ENCODE measurements at places on chromosomes 12 and 14.

DNA sequence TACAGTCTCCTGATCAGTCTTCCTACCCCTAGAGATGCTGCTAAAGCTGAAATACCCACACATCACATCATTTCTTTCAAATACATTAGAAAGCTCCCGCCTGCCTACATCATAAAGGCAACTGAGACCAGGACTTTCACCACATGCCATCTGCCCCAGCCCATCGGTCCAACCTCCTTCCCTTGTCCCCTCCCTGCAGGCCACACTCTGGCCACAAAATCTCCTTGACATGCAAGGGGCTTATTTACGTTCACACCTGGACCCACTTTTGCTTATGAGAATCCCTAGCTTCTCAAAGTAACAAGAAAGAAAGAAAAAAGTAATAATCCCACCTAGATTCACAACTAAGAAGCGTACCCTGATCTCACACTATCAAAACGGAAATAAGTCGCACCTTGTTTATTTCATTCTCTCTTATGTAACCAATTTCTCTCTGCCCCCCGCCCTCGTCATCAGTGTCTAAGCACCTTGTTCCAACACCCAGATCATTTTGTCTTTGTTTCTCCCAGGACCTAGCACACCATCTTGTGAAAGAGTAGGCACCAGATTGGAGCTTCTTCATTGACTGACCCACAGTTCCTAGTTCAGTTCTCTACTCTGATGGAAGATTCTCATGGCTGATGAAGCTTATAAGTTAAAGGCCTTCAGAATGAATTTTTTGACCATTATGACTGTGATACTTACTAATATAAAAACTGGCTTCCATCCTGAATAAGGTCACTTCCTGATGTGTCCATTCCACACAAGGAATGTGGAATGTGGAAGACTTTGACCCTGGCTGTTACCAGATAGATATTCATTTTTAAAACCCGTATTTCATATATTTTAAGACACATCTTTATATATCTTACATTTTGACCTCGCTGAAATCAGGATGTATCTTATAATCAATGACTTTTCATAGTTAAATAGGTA lies 7.7 kb downstream of the WSB2 start:
- no peak for DNase-seq

DNA sequence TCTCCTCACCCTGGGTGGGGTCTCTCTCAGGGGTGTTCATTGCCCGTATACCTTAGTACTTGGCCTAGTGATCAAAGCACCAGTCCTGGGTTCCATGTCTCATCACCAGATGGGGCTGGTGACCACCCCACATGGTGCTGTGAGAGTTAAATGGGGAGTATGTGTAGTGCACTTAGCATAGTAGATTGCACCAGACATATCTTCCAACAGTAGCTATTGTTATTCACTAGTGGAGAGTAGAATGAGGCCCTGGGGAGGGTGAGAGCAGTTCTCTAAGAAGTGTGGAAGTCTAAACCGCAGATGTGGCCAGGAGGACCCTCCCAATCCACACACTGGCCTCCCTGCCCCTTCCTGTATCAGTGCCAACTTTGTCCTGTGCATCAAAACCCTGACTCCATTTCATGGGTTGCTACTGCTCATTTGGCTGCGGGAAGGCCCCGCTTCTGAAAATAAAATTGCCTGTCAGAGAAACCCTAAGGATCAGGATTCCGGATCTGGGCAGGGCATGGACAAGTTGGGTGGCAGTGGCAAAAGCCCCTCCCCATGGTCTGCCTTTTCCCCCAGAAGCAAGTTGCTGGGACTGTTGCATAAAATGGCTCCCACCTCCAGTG lies 4.4 kb downstream of the CD9 start:
- no peak for DNase-seq

DNA sequence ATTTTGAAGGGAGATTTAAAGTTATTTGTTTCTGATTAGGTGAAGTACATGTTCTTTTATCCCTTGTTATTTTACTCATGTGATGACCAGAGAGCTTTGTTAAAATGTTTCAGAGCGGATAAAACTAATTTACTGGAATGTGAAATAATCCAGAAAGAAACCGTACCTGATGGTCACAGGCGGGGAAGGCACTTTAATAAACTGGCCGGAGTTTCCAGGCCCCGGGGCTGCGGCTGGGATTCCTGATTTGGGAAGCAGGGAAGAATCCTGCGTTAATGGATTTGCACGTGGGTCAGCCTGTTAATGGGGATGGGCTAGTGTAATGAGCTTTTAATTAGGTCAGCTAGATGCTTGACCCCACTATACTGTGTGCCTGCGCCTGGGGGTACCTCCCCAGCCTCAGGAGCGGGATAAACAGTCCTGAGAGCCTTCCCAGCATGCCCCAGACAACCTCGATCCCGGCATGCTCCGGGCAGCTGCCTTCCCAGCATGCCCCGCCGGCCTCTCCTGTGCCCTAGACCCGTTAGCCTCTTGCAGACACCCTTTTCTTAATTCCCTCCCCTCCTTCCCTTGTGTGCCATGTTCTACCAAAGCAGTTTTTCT lies 208.6 kb upstream of the CDKN3 start:
- no peak for DNase-seq

- no peak for DNase-seq
Measured at GRCh38 chr14:89771251-89771650, 183.3 kb downstream of the EFCAB11 start.

DNA sequence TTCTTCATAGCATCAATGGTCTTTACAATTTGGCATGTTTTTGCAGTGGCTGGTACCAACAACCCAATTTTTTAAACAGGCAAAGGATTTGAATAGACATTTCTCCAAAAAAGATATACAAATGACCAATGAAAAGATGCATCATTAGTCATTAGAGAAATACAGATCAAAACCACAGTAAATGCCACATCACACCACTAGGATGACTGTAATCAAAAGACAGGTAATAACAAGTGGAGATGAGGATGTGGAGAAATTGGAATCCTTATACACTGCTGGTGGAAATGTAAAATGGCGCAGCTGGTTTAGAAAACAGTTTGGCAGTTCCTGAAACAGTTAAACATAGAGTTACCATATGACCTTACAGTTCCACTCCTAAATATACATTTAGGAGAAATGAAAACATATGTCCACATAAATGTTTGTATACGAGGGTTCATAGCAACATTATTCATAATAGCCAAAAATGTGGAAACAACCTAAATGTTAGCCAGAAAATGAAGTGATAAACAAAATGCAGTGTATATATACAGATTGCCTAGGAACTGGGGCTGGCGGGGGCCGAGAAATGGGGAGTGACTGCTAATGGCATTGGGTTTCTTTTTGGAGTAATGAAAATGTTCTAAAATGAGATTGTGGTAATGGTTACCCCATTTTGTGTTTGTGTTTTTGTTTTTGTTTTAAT lies 55.2 kb downstream of the TGFB3 start:
- no peak for DNase-seq

DNA sequence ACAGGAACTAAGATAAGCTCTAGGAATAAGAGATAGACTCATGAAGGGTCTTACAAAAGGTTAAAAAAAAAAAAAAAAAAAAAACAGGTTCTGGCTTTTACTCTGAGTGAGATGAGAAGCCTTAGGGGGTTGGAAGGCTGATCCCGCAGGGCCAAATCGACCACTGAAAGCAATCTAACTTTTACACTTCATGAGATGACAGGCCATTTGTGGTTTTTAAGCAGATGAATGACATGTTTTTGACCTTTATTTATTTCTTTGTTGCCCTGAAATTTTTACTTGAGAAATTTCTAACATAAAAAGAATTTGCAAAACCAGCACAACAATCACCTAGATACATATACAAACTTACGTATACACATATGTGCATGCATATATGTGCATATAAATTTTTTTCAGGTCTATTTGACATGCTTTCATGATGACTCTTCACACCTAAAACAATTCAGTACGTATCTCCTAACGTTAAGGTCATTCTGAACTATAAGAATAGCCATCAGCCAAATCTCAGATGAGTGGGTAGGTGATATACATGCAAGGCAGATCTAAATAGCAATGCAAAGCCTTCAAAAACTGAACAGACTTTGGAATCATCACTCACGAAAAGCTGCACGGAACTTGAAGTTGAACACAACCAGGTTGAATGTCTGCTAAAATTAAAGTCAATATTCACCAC lies 87.0 kb downstream of the R3HDM2 start:
- no peak for DNase-seq

DNA sequence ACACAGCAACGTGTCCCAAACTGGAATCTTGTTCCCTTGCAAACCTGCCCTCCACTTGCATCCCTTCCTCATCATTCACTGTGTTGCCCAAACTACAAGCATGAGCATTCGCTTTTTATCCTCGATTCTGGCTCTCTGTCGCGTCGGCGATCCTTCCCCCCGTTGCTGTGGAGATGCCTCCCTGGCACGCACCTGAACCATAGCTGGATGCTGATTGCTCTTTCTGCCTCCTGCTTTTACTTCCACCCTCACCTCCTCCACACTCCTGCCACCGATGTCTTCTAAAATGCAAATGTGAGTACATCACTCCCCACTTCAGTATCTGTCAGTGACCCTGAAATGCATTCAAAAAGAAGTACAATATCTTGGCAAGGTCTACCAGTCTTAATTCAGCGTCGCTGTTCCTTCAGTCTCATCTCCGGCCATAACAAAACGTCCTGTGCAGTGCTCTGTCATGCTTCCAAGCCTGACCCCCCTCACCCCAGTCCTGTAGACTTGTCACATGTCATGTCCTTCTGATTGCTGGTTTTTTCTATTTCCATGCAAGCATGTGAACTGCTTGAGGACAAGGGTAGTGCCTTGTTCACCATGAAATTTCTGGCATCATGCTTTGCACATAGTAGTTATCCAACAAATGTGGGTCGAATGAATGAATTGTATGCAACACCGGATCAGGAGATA lies 2.5 kb upstream of the PPP2R5C start:
- DNase-seq = no peak

GRCh38 chr14:94460631-94461416 lies 8.2 kb upstream of the SERPINA11 start:
- DNase-seq = no peak

- no peak for DNase-seq
Measured at GRCh38 chr12:29564925-29565324, 67.4 kb upstream of the OVCH1 start.

GRCh38 chr14:79281244-79282152 lies 929.8 kb downstream of the DIO2 start:
- DNase-seq = no peak

GRCh38 chr14:94681300-94682060 lies 69.3 kb downstream of the SERPINA3 start:
- DNase-seq = no peak

DNA sequence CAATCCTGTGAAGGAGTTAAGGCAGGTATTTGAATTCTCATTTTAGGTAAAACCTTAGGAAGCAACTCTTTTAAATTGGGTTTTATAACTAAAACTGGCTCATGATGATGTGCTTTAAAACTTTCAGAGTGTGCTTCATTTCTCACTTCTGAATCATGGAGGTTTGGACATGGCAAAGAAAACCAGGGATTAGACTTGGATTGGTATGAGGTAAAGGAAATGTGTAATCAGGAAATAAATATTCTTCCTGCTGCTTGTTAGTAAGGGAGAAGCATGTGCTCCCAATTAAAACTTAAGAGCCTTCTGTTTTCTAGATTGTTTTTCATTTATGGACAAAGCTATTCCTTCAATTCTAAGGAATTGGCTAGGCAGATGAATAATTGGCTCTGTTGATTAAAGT lies 57.4 kb downstream of the FBXO33 start:
- DNase-seq = no peak

DNA sequence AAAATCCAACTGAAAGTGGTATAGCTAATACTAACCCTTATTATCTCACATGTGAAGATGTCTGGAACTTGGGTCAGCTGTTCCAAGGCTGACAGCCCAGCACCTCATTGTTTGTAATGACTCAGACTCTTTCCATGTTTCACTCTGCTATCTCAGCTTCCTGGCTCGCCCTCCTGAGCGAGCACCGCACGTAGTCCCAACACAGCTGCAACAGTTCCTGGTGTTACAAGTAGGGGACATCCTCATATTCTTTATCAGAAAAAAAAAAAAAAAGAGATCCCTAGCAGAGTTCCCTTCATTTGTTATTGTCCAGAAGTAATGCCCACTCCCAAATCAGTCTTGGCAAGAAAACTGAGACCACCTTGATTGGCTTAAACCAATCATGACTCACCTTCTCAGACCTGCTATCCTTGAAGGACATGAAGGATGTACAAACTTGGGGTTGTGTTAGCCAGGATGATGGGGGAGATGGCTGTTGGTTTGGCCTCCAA lies 92.5 kb downstream of the ADCK1 start:
- no peak for DNase-seq

GRCh38 chr14:21024585-21025370 lies at the start of gene NDRG2:
NDRG2 (minus strand) TSS chr14:21025061; CDS start chr14:21023315, 1,746 bp downstream.
- no peak for DNase-seq

- DNase-seq = no peak
Measured at GRCh38 chr14:72636871-72637270, 257.0 kb downstream of the DPF3 start.

- no peak for DNase-seq
Measured at GRCh38 chr12:19220205-19220604, 90.7 kb downstream of the PLEKHA5 start.

DNA sequence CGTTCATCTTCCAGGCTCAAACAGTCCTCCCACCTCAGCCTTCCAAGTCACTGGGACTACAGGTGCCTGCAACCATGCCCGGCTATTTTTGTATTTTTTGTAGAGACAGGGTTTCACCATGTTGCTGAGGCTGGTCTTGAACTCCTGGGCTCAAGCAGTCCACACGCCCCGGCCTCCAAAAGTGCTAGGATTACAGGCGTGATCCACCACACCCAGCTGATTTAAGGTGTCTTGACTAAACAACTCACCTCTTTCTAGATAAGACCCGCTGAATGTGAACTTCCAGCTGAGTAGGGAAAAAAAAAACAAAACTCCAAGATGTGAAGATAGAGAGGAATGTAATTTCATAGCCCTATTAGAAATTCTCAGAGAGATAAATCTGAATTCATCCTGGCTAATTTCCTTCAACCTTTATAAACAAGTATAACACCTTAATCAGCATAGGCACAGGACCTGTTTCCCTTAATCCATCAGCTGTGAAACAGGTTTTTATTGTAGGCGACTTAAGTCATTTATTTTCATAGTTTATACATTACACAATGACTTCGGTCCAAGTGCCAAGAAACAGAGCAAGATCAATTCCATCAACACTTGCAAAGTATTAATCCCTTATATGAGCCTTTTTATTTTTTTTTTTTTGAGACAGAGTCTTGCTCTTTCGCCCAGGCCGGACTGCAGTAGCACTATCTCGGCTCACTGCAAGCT lies 51.5 kb downstream of the HCAR2 start:
- no peak for DNase-seq

GRCh38 chr12:98211909-98212695 lies 303.3 kb upstream of the TMPO start:
- DNase-seq = no peak

GRCh38 chr14:51726166-51726899 lies 74.6 kb downstream of the FRMD6 start:
- no peak for DNase-seq

DNA sequence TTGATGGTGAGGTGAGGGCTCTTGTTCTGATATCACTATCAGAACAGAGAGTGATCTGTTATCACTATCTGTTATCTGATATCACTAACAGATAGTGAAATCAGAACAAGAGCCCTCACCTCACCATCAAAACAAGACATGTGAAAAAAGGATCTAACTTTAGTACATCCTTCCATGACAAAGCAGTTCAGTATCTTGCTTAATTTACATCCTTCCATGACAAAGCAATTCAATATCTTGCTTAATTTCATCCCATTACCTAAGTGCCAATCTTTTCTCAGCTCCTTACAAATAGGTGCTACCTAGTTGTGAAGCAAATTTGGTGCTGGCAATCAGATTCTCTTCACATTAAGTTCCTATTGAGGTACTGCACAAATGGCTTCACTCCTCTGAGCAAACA lies 1865.6 kb upstream of the FLRT2 start:
- DNase-seq = no peak

GRCh38 chr14:52365071-52365470 lies 51.0 kb downstream of the PTGER2 start:
- no peak for DNase-seq
